ENCODE measurements at places on chromosomes 6 and 20. TPM values are rescaled to one million over a fixed set of nuclear protein-coding genes. Genes with fewer than 3 reads are reported as not detected.

The LY6G5B gene
- 4.5 TPM for total RNA-seq

The MROH8 gene
- total RNA-seq, result 0.49 TPM

The ATXN1 gene
- 39.3 TPM for total RNA-seq

The NMBR gene
- not detected for total RNA-seq

The HUS1B gene
- 0.65 TPM for total RNA-seq

The EEF1A2 gene
- total RNA-seq, result not detected

The TP53TG5 gene
- not detected for total RNA-seq
